ENCODE measurements at places on chromosomes 13 and 19.

GRCh38 chr13:74922963-74923362, 559.0 kb downstream of the TBC1D4 start:
- DNase-seq, result no peak

DNA sequence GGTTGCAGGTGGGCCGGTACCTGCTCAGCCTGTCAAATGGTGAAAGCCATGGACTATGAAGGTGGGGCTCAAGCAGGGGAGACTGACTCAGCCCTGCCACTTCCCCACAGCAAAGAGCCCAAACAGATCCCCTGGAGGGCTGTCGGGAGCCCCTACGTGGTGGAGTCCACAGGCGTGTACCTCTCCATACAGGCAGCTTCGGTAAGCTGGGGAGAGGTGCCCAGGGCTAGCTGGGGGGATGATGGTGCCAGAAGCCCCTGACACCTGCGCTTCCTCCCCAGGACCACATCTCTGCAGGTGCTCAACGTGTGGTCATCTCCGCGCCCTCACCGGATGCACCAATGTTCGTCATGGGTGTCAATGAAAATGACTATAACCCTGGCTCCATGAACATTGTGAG, 3.2 kb upstream of the TMEM147 start:
- DNase-seq, result no peak

DNA sequence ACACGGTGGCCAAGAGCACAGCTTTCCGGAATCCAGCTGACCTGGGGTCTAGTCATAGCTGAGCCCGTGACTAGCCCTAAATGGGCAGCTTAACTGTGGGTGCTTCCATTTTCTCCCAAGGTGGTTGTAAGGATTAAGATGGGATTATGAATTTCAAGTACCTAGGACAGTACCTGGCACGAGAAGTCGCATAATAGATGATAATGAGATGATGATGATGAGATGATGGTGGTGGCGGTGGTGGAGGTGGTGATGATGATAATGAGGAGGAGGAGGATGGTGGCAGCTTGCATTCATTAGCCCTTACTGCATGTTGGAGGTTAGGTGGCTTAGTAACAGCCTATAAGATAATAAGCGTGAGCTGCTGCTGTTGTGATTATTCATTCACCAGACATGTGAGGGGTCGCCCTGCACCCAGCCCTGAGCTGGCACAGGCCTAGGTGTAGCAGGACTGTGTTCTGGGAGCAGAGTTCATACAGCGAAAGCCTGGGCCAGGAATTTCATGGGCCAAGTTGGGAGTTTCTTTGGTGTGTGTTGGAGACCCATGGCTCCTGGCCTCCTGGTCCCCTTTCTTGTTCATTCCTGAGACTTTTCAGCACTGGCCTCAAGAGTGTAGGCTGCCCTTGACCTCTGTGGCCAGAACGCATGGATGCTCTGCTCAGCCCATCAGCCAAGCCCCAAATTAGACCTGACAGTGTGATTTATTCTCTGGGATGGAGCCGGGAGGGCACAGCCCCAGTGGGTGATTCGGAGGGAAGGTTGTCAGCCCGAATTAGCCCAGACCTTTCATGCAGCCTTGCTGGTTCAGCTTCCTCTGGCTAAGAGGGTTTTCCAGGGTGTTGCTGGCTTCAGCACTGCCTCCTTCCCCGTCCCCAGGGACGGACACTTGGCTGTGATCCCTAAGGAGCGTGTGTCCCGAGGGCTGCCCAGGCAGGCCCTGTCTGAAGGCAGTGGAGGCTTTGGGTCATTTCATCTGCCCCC, 128.8 kb downstream of the SIPA1L3 start:
- DNase-seq, result no peak

- DNase-seq, result no peak
These were observed 316.0 kb upstream of the ARGLU1 start for GRCh38 chr13:106883976-106884375.
